ENCODE measurements at places on chromosomes 7 and 10.

GRCh38 chr10:75088640-75089039, 22.8 kb upstream of the SAMD8 start:
- DNase-seq, result no peak

- no peak for DNase-seq
Measured at GRCh38 chr10:35184527-35185171, 58.0 kb downstream of the CREM start.

- DNase-seq, result no peak
Measured at GRCh38 chr7:42359946-42360345, 122.9 kb upstream of the GLI3 start.

DNA sequence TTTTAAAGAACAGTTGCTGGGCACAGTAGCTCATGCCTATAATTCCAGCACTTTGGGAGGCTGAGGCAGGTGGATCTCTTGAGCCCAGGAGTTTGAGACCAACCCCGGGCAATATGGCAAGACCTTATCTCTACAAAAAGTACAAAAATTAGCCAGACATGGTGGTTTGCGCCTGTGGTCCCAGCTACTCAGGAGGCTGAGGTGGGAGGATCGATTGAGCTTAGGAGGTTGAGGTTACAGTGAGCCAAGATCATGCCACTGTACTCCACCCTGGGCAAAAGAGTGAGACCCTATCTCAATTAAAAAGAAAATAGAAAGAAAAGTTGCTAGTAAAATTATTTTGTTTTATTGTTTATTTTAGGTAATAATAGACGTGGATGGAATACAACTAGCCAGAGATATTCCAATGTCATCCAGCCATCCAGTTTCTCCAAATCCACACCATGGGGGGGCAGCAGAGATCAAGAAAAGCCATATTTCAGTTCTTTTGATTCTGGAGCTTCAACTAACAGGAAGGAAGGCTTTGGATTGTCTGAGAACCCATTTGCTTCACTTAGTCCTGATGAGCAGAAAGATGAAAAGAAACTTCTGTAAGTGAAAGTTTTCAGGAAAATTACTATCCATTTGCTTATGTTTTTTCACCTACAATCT, 3.0 kb downstream of the NUP42 start:
- peak; percentile 52 for DNase-seq

- DNase-seq, result no peak
Measured at GRCh38 chr10:3137958-3138726, 34.4 kb downstream of the PITRM1 start.

GRCh38 chr7:50303335-50304128, 984 bp upstream of the IKZF1 start:
- DNase-seq, result peak; percentile 33

- no peak for DNase-seq
Measured at GRCh38 chr7:49563693-49564378, 209.6 kb upstream of the VWC2 start.

DNA sequence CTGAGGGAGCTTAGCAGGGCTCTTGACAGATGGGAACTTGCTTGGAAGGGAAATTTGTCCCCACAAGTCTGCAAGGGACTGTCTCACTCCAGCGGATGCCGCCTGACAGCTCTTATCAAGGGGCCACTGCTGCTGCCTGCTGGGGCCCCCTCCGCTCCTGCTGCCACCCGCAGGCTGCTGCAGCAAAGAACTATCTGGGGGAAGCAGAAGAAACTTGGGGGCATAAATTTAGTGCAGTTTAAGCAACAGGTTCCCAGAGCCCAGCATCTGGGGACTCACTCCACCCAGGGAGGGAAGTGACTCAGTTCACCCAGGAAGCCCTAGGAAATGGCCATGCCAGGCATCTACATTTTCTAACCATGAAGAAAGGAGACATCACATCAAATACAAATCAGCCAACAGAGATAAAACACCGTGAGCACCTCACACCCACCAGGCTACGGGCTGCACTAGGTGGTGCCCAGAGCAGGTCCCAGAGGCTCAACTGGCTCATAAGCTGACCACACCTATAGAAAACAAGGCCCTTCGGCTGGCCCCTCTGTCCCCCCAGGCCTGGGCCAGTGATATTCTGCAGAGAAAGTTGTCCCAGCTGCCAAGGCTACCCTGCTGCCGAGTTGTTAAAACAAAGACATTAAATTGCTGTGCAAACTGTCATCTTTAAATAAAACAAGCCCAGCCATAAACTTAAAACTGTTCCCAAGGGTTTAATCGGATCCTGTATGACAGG, 3.7 kb downstream of the RGS10 start:
- DNase-seq, result no peak

GRCh38 chr10:46074196-46074946, 28.3 kb upstream of the MSMB start:
- no peak for DNase-seq

DNA sequence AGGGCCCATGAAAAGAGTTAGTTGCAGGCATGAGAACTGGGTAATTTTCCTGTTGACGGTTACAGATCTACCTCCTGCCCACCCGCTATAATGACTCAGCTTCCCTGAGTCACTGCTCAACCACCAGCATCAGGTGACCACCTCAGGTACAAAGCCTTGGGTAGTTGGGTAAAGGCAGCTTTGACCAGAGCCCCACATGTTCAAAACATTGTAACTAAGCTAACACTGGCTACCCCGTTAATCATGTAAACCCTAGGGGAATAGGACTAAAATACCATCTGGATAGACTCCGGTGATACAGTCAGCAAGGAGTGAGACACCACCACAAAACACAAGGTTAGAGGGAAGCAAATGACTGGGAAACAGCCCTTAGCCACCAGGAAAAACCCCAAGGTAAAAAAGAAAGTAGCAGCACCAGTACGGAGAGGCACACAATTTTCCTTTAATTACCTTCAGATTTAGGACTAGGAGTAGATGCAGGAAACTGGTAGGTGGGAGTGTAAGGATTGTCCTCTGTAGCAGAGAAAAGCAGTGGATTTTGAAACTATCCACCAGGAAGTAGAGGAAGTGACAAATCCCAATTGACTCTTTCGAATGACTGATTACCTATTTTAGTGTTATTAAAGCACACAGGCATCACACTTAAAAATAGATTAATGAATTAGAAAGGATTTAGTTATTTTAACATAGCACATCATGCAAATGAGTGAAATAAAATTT, 103.5 kb upstream of the PDLIM1 start:
- no peak for DNase-seq

DNA sequence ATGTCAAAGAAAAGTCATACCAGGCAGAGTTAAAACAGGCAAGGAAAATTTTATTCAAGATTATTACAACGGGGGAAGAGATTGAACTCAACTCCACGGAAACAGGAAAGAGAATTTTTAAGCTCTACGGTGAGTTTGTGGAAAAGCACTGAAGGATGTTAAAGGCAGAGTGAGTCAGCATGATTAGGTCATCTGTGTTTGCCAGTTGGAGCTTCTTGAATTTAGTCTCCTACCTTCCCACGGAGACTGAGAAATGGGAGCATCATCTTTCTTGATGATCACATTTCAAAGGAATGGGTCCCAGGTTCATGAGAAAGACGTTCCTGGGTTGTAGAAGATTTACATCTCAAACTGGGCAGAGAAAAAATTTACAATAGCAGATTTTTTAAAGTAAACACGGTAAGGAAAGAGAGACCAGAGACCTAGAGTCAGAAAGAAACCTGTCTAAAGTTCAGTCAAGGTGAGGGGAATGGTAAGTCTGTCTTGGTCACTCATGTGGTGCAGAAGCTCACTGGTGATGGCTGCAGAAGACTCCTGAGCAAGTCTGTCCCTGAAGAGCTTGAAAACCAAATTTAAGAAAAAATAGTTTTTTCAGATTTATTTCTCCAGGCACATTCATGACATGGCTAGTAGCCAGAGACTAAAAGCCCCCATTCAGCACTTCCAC, 516.9 kb upstream of the LRRN3 start:
- DNase-seq, result no peak

GRCh38 chr10:60967854-60968484, 24.0 kb upstream of the RHOBTB1 start:
- no peak for DNase-seq

GRCh38 chr7:74028321-74028838, 407 bp downstream of the ELN start:
- no peak for DNase-seq

DNA sequence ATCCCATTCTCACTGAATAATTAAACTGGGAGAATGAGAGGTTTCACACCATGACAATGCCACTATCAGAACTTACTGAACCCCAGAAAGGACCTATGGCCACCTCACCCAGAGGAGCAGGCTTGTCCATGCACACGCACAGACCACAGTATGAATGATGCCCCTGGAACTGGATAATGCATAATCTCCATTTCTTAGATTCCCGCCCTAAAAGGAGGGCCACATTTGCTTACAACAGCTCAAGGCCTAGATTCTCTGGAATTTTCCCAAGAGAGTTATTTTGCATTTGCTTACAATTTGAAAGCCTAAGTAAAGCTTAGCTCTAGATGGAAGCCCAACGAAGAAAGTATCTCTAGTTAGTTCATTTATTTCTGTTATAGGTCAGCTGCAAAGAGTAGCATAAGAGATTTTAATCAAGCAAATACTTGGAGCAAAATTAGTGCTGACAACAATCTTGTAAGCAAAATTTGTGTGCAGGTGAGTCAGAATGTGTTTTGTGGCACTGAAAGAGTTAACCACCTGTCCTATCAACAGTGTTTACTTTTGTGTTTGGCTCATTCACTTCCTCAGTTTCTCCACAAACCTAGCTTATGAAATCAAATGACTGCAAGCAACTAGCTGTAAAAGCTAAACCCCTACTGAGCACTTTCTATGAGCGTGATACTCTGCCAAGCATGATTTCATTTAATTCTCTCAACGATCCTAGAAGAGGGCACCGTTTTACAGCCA, 32.1 kb downstream of the ELMO1 start:
- DNase-seq, result no peak

GRCh38 chr7:92044940-92045339, 89.3 kb downstream of the CYP51A1 start:
- DNase-seq, result no peak

DNA sequence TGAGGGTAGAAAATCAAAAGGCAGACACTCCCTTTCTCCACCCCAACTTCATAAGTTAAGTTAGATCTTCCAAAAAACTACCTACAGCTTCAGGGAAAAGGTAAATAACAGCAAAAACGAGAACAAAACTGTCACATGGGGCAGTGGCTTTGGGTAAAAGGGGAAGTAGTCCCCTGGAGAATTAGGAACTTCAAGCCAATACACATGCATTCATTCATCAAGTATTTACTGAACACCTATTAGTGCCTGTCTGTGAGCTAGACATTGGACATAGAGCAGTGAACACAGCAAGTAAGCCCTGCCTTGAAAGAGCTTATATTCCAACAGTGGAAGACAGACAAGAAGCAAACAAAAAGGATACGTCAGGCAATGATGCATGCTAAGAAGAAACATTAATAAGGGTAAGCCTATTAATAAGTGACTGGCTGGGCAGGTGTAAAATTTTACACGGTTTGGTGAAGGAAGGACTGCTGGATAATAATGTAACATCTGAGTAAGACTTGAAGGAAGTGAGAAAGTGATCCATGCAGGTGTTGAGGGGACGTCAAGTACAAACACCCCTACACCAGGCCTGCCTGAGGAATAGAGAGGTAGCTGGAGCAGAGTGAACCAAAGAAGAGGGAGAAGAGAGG, 69.6 kb upstream of the RAPGEF5 start:
- DNase-seq, result no peak

DNA sequence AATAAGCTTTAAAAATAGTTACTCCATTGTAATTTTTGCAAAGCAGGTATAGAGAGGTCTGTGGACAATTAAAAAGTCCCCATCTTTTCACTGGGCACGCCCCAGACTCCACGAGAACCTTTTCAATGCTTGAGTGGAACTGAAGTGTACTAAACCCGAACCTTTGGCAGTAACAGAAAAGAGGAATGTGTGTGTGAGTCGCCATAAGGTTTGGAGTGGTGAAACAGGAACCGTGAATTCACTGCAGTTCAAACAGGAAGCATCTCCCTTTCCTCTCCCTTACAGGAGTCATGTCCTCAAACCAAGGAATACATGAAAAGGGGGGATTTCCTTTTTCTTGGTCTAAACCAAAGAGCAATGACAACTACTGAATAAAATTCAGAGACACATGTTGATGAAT, 23.2 kb downstream of the NDUFB2 start:
- DNase-seq, result no peak

- DNase-seq, result no peak
Measured at GRCh38 chr7:144488977-144489376, 85.5 kb upstream of the NOBOX start.

GRCh38 chr7:74083117-74083876, at the start of gene LIMK1:
Gene LIMK1, plus strand, starts transcription at chr7:74083804. Its CDS starts 187 bp downstream, at chr7:74083991.
- DNase-seq, result peak; percentile 99

GRCh38 chr7:44738051-44738723, 10.5 kb upstream of the ZMIZ2 start:
- DNase-seq, result no peak

DNA sequence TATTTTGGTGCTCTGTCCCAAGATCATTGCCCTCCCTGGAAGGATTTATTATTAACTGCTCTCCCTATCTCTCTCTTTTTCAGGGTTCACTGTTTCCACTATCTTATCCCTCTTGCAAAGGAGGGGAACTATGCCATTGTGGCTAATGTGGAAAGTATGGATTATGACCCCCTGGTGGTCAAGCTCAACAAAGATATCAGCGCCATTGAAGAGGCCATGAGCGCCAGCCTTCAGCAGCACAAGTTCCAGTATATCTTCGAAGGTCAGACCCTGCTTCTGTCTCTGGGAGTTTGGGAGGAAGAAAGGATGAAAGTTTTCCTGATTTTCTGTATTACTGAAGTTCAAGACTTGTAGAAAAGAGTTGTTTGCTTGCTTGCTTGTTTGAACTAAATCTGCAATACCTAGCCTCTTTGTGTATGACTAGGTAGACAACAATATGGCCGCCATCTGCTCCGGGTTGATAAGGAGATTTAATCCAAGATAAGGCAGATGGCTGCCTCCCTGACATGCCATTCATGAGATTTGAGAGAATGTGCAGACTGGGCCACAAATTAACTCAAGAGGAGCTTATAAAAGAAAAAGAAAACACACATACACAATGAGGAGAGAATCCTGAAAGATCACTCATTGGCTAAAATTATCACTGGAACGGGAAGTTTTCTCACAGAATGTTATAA, 122.2 kb upstream of the LRGUK start:
- no peak for DNase-seq

DNA sequence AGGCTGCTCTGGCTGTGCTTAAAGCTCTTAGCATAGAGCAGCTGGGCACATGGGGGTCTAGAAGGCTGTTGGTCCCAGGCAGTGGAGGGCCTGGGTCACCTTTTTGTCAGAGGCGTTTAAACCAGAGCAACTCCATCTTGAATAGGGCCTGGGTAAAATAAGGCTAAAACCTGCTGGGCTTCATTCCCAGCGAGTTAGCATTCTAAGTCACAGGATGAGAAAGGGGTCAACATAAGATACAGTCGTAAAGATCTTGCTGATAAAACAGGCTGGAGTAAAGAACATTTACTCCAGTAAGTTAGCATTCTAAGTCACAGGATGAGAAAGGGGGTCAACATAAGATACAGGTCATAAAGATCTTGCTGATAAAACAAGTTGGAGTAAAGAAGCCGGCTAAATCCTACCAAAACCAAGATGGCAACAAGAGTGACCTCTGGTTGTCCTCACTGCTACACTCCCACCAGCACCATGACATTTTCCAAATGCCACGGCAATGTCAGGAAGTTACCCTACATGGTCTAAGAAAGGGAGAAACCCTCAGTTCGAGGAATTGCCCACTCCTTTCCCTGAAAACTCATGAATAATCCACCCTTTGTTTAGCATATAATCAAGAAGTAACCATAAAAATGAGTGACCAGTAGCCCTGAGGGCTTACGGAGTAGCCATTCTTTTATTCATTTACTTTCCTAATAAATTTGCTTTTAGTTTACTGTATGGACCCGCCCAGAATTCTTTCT, 96.8 kb upstream of the PCBD1 start:
- DNase-seq, result no peak
